ENCODE measurements at places on chromosomes 16 and 17.

DNA sequence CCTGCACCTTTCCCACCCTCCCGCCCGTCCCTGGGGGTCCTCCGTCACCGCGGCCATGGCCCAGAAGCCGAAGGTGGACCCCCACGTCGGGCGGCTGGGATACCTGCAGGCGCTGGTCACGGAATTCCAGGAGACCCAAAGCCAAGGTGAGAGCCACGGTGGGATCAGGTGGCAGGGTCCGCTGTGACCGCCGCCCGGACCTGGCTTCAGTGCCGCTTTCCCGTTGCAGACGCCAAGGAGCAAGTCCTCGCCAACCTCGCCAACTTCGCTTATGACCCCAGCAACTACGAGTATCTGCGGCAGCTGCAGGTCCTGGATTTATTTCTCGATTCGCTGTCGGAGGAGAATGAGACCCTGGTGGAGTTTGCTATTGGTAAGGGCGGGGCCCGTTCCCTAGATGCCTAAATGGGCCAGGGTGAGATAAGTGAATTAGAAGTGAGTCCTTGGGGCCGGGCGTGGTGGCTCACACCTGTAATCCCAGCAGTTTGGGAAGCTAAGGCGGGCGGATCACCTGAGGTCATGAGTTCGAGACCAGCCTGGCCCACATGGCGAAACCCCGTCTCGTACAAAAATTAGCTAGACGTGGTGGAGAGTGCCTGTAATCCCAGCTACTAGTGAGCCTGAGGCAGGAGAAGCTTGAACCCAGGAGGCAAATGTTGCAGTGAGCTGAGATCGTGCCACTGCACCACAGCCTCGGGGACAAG is 617 bp downstream of the ARMC7 start:
- no peak for DNase-seq

DNA sequence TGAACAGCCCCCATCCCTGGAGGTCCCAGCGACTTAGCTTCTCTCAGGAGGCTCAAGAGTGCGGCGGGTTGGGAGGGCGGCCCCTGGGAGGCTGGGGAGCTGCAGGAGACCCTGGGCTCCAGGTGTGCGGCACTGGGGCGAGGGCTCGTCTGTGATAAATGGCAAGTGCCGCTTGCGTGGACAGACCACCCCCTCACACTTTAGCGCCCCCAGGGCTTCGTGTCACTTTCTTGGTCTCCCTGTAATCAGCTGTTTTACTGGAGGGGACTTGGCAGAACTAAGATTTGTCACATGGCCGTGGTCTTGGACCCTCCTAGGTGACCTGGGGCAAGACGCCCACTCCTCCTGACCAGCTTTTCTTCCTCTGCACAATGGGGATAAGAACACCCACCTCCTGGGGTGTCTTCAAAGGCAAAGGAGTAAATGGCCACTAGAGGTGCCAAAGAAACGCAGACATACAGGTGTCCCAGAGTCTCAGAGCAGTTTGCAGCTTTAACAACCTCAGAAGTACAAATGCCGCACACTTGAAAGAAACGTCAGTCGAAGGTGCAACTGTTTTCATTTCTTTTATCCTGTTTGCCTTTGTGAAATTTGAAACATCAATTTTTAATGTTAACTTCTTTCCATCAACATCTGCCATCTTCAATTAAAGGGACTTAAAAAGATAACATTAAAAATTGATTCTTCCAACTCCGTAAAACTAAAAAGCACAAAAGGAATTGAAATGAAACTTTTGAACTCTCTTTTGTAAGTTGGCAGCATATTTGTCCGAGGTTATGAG is 946 bp downstream of the OSGIN1 start:
- peak; percentile 23 for DNase-seq

- DNase-seq = no peak
These were observed 8.5 kb downstream of the MLLT6 start for GRCh38 chr17:38713456-38714075.

DNA sequence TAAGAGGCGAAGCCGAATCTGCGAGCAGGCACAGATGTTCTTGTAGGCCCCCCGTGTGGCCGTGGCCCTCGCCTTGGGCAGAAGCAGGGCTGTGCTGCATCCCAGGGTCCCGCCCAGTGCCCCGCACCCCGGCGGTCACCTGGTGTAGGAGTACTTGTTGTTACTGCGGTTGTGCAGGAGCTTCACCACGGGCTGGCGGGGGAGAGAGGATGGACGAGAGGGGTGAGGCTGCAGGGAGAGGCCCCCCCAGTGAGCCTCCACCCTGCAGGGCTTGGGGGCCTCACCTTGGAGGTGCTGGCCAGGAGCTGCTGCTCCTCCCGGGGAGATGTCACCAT is 11.4 kb downstream of the ASPHD1 start:
- no peak for DNase-seq

GRCh38 chr16:57190136-57190535 is 4.0 kb downstream of the RSPRY1 start:
- no peak for DNase-seq

DNA sequence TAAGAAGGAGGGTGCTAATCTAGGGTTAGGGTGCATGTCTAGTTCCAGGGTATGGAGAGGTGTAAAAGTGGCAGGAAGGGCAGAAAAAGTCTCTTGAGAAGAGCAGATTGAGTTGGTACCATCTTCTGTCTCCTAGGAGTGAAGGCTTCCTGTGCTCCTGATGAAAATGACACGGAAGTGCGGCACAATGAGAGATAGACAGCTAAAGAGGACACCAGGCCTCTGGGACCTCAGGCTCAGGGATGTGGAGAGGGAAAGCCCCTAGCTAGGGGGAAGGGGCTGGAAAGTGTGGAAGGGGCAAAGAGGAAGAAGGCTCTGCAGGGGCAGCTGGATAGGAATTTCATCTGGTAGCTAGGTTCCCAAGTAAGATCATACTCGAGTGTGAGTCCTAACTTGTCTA is 498.3 kb upstream of the EEF2KMT start:
- no peak for DNase-seq

DNA sequence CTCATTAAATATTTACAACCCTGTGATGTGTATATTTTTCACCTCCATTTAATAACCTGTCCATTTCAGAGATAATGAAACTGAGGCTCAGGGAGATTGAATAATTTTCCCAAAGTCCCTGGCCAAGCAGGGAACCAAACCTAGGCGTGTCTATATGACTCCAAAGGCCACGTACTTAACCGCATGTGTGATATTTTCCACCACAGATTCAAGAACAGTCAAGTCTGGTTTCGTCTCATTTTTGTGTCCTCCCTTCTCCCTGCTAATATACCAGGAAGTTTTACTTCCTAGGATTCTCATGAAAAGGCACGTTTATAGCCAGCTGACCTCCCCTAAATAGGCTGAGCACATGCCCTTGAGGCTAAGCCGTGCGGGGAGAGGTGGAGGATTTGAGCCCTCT is 15.3 kb downstream of the WFIKKN2 start:
- no peak for DNase-seq

- DNase-seq = no peak
These were observed 94.6 kb downstream of the HAPSTR1 start for GRCh38 chr16:9186061-9186460.

- DNase-seq = no peak
These were observed 223.0 kb downstream of the CA10 start for GRCh38 chr17:51935477-51935876.
